NCI-H69 (cell line): ENCODE measurements at places on chromosomes 12 and 14.
A peak's percentile ranks its signal among the peaks of the same experiment; 100 is the strongest.

GRCh38 chr14:33029511-33029910, 90.8 kb downstream of the NPAS3 start:
- peak; percentile 71 for DNase-seq

DNA sequence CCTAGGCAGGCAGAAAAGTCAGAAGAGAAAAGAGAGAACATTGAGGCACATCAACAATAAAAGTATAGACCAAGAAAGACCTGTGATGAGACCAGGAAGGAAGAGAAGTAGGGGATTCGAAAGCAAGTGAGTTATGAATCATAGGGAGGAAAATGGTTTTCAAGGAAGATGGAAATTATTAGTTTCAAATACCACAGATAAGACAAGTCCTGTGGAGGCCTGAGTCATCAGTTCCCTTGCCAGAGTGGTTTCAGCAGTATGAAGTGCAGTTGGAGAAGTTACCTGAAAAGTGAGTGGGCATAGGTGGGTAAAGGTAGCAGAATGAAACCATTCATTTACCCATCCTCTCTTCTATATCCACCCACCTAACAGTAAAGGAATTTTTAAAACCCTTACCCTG, 25.2 kb upstream of the TSPAN8 start:
- no peak for DNase-seq

DNA sequence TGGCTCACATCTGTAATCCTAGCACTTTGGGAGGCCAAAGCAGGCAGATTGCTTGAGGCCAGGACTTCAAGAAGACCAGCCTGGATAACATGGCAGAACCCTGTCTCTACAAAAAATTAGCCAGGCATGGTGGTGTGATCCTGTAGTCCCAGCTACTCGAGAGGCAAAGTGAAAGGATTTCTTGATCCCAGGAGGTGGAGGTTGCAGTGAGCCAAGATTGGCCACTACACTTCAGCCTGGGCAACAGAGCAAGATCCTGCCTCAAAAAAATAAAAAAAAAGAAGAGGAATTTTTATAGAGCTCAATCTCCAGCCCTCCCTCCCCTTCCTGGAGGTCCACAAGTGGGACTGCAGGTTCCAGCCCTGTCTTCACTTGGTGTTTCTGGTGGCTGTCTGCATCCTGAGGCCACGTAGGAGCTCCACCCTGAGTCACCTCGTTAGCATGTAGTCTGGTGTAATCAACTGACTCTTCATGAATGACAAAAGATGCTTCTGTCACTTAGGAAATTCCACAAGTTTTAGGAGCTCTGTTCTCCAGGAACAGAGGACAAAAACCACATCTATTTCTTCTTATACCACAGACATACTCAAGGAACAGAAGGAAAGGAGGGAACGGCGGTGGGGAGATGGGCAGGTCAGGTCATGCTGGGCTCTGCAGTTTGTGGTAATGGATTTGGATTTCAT, 16.2 kb downstream of the CCDC62 start:
- DNase-seq = no peak

- no peak for DNase-seq
These were observed 33.4 kb upstream of the ALG10 start for GRCh38 chr12:33988913-33989312.

DNA sequence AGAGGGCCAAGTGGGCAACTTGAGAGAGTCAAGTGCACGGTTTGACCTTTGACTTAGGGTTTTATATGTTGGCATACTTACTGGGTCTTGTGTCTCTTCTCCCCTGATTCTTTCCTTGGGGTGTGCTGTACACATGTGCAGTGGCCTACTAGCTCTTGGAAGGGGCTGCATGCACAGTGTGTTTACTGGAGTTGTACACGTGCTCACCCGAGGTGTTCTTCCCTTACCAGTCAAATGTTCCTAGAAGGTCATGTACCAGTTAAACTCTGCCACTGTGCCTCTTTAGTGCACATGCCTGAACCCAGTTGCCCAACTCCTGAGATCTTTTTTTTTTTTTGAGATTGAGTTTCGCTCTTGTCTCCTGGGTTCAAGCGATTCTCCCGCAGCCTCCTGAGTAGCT, 9.2 kb upstream of the DTD2 start:
- no peak for DNase-seq

GRCh38 chr12:89176676-89177075, 175.6 kb downstream of the DUSP6 start:
- DNase-seq = no peak

DNA sequence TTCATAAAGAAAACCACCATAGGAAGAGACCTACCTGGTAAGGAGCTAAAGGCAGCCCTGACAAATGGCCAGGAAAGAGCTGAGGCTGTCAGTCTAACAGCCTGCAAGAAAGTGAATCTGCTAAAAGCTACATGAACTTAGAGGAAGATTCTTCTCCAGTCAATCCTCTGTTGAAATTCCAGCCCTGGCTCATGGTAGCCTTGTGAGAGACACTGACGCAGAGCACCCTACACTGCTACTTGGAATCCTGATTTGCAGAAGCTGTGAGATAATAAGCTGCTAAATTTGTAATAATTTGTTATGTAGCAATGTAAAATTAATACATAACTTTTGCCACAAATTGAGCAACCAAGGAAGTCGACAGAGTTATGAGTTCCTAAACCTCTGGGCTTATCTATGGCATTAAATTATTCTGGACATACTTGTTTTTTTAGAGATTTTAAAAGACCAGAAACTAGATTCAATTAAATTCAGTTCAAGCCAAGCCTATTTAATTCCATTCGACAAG, 257.0 kb downstream of the ETNK1 start:
- DNase-seq = no peak

DNA sequence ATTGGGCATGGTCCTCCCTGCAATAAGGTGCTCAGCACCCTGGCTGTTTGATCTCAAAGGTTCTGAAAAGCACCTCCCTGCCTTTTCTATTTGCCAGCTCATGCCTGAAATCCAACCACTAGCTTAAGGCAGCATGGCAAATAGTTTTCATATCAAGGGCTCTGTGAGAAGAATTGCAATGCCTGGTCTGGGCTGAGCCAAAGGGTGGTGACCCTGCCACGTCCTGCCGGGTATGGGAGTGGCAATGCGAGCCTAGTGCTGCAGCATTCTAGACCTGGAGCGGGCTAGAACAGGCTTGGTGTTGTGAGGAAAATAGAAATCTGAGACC, 2.3 kb upstream of the SCNN1A start:
- peak; percentile 29 for DNase-seq

- DNase-seq = peak; percentile 18
These were observed 51.0 kb downstream of the SLC8A3 start for GRCh38 chr14:70137788-70138187.

GRCh38 chr14:61388173-61388975, 67.0 kb downstream of the PRKCH start:
- peak; percentile 64 for DNase-seq

- DNase-seq = no peak
These were observed 40.4 kb upstream of the ETV6 start for GRCh38 chr12:11609045-11609444.

DNA sequence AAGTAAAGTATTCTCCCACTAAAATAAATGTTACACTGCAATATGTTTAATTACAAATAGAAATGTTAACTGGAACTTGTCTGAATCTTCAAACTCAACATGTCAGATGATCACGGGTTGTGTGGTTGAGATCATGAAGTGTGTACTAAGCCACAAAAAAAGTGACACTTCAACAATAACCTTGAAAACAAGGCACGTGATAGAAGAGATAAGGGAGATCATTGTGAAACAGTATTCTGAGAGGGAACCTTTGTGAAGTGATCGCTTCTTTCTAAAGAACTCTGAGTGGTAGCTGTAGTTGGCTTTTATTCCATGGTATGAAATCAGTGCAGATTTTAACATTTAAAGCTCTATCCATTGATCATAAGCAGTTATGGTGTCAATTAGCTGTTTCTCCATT, 60.0 kb downstream of the LIN52 start:
- no peak for DNase-seq

- DNase-seq = no peak
These were observed 1.4 kb upstream of the GLTP start for GRCh38 chr12:109881752-109882151.

DNA sequence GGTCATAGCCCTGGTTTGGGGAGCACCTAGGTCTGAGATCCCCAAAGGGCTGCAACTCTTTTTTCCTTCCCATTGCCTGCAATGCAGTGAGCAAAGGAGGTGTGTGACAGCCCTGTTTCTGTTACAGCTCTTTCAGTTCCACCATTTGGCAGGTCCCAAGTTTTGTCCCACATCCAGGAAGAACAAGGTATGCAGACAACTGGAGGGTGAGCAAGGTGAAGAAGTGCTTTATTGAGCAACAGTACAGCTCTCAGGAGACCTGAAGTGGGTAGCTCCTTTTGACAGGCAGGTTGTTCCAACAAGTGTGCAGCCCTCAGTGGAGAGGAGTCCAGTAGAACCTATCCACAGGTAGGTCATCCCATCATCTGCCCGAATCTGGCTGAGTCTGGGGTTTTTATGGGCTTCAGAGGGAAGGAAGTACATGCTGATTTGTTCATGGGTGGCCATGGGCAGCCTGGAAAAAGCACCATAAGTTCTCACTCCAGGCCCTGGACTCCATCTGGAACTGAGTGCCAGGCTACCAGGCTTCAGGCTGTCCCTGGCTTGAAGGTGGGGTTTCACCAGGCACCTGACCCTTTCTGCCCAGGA, 62.8 kb upstream of the NAV3 start:
- DNase-seq = no peak

DNA sequence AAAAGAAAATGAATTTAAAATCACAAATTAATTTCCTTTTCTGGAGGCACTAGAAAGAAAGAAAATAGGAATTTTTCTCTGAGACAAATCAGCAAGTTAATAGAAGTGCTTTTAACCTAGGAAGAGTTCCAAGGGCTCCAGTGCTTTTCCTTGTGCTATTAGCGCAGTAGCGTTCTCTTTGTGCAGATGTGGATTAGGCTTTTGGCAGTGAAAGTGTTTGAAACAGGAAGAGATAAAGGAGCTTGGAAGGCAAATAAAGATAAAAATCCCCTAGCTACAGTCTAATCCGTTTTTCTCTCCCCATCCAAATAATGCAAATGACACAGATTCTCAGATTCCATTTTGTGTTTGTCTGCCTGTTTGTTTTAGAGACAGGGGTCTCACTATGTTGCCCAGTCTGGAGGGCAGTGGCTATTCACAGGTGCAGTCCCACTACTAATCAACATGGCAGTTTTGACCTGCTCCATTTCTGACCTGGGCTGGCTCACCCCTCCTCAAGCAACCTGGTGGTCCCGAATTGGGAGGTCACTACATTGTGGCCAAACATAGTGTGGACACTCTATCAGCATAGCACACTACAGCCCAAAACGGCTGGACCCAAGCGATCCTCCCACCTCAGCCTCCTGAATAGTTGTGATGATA, 166.1 kb downstream of the PAWR start:
- no peak for DNase-seq

GRCh38 chr12:18139989-18140596, 50.1 kb upstream of the RERGL start:
- peak; percentile 35 for DNase-seq

DNA sequence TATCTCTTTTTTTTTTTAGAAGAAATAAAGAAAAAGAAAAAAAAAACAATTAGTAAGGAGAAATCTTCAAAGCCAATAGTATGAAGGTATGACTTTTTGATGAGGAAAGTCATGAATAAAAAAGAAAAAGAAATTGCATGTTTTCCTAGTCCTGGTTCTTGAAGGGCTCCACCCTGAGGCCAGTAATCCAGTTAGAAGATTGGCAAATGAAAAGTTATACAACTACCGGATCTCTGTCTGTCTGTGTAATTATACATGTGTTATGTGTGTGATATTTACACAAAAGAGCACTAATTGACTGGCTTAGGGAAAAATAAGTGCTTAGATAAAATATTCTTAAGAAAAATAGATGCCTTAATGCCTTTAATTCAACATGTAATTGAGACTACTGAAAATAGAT, 28.4 kb downstream of the SDR9C7 start:
- DNase-seq = no peak

GRCh38 chr12:5184186-5184585, 140.5 kb downstream of the KCNA5 start:
- no peak for DNase-seq

DNA sequence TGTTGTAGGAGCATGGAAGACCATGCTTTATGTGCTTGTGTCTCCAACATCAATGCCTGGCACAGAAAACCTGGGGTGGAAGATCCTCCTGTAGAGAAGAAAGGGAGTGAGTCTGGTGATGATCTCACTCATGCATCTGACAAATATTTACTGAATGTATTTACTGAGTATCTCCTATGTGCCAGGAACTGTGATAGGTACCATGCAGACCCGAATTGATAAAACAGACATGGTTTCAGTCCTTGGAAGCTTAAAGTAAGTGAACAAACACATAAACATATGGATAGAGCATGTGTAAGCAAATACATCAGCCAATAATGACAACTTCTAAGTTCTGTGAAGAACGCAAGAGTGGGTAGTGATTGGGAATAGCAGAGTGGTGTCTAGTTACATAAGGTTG, 117.0 kb upstream of the CCDC198 start:
- DNase-seq = no peak

- no peak for DNase-seq
These were observed 166.2 kb downstream of the CHST11 start for GRCh38 chr12:104622928-104623327.

DNA sequence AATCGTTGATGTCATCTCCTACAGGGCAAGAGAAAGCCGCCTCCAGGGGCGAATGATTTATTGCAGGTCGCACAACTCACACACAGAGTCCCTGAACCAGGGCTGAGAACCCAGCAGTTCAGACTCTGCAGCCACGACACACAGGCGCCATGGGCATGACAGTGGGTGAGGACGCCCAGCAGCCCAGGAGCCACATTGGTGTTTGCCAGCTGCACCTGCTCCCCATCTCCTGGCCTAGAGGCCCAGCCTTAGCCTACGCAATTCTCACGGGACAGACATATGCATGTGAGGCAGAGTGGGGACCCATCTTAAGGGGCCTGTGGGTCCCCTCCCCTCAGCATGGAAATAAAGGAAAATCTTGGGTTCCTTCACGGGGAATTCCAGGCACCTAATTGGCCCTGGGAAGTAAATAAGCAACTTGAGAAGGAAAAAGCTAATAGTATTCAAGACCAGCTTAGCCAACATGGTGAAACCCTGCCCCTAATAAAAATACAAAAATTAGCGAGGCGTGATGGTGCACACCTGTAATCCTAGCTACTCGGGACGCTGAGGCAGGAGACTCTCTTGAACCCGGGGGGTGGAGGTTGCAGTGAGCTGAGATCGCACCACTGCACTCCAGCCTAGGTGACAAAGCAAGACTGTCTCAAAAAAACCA, 69.3 kb downstream of the RIMBP2 start:
- no peak for DNase-seq

- no peak for DNase-seq
These were observed 21.2 kb downstream of the TMED10 start for GRCh38 chr14:75155169-75155568.

- peak; percentile 99 for DNase-seq
These were observed 79.4 kb downstream of the C12orf75 start for GRCh38 chr12:105409801-105410471.

DNA sequence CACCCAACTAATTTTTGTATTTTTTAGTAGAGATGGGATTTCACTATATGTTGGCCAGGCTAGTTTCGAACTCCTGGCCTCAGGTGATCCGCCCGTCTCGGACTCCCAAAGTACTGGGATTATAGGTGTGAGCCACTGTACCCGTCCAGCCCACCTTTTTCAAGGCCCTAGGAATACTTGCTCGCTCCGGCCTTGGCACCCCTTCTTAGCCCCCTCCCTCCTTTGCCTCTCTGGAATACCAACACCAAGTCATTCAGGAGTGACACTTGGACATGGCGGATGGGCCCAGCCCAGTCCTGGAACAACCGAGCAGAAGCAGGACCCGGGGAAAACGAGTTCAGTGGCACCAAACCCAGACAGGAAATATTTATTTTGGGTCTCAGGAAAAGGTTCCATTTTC, 29.1 kb downstream of the PLEKHG3 start:
- DNase-seq = no peak

GRCh38 chr14:93044556-93044955, 71.2 kb downstream of the ITPK1 start:
- no peak for DNase-seq

GRCh38 chr14:53161758-53162435, 8.8 kb upstream of the DDHD1 start:
- no peak for DNase-seq
